ENCODE measurements at places on chromosomes 1 and 21. TPM values are rescaled to one million over a fixed set of nuclear protein-coding genes. Genes with fewer than 3 reads are reported as not detected.

LAD1 gene
- total RNA-seq: 44.2 TPM

CHI3L1 gene
- total RNA-seq: 12.3 TPM

KRTAP21-2 gene
- not detected for total RNA-seq

RHBDL2 gene
- 3.1 TPM for total RNA-seq

HSD11B1 gene
- 21.4 TPM for total RNA-seq

DNA sequence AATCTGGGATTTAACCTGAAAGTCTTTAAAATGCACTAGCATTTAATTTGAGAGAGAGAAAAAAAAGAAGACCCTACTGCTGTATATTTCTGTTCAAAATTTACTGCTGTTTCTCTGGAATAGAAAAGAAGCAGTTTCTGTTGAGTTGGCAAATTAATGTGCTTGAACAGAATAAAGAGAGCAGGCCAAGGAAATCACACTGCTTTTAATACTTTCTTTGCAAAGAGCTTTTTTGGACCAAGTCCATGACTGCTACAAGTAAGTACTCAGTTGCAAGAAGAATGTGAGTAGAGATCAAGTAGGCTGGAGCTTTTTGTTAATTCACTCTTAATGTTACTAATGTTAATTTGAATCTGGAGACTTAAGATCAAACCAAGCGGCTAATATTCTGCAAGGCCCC, 336.2 kb upstream of the SGIP1 start:
- no peak overlapping the region for H3K4me3 ChIP-seq
- DNase-seq: no peak
- no peaks in the 10 kb centered on the region for H3K36me3 ChIP-seq
- no peak overlapping the region for H3K27ac ChIP-seq
- H3K4me1 ChIP-seq: no peaks in the 10 kb centered on the region

- no peak overlapping the region for H3K4me3 ChIP-seq
- H3K36me3 ChIP-seq: no peaks in the 10 kb centered on the region
- H3K4me1 ChIP-seq: no peaks in the 10 kb centered on the region
- H3K27me3 ChIP-seq: no peaks in the 10 kb centered on the region
- no peak for DNase-seq
These were observed 164.0 kb upstream of the VAMP3 start for GRCh38 chr1:7607097-7607496.

DNA sequence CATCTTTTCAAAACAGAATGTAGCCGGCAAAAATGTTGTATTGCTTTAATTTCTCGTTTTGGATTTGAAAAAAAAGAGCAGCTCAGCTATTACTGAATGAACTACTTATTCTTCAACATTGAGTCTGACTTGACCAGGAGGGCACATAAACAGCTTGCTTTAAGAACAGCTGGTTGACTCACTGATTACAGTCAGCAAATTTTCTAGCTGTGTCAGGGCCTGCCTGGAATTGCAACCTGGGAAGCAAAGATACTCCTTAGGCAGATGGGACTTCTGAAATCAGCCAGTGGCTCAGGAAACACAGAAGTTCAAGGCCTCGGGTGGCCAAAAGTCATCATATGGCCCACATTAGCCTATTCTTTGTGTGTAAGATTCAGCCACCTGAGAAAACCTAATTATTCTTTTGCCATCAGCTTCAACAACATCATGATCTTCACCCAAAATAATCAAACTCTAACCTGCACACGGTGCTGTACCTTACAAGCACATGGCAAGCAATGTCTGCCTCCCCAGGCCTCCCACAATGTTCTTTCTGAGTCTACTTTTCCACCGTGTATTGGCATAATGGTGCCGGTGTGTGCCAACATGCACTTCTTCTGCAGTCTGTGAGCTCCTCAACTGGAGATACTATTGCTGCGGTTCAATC, 307.2 kb downstream of the HHIPL2 start:
- H3K27ac ChIP-seq: no peak overlapping the region
- no peaks in the 10 kb centered on the region for H3K27me3 ChIP-seq
- H3K4me1 ChIP-seq: no peaks in the 10 kb centered on the region
- no peaks in the 10 kb centered on the region for H3K36me3 ChIP-seq
- DNase-seq: no peak

DNA sequence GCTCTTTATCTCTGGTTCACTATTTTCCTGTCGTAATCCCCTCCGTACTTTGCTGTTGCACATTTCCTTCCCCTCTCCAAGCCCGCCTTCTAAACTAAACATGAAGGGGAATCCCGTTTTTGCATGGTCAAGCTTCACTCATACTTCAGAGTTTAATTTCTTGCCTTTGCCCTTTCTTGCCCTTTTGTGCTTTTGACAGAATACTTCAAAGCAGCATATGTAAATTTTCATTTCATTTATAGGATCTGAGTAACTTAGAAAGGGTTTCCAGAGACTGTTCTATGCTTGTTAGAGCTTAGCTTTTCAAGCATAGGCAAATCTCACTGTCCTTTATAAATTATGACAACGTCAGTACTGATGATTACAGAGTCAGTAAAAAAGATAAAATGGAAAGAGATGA, 27.7 kb downstream of the SPATA45 start:
- H3K4me1 ChIP-seq: no peaks in the 10 kb centered on the region
- H3K27me3 ChIP-seq: no peaks in the 10 kb centered on the region
- no peak for DNase-seq
- no peaks in the 10 kb centered on the region for H3K36me3 ChIP-seq
- no peak overlapping the region for H3K4me3 ChIP-seq

DNA sequence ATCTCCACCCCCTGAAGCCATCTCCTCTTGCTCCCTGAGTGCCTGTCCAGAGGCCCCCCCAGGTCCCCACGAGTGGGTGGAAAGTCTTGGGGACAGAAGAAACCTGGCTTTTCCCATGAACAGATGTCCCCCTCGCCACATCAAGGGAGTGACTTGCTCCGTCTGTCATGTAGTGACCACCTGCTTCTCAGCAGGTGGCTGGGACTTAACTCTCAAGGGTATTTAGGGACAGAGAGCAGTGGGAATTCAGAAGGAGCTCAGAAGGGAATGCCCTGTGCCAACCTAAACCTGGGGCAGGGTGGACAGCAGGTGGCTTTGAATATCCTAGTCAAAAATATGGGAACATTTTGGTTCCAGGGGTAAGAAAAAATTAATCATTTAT, 139.8 kb downstream of the PRDM16 start:
- H3K36me3 ChIP-seq: no peaks in the 10 kb centered on the region
- no peaks in the 10 kb centered on the region for H3K4me1 ChIP-seq
- DNase-seq: no peak
- H3K27me3 ChIP-seq: no peaks in the 10 kb centered on the region

- no peaks in the 10 kb centered on the region for H3K36me3 ChIP-seq
- DNase-seq: peak; percentile 65
- peak overlapping the region; percentile 96 for H3K27ac ChIP-seq
- H3K4me3 ChIP-seq: peak overlapping the region; percentile 96
These were observed 80.0 kb downstream of the NDUFS5 start for GRCh38 chr1:39105841-39106765.

GRCh38 chr1:231134624-231135023, 27.2 kb upstream of the TRIM67 start:
- no peaks in the 10 kb centered on the region for H3K27me3 ChIP-seq
- H3K4me1 ChIP-seq: no peaks in the 10 kb centered on the region
- H3K36me3 ChIP-seq: no peaks in the 10 kb centered on the region
- no peak overlapping the region for H3K4me3 ChIP-seq

DNA sequence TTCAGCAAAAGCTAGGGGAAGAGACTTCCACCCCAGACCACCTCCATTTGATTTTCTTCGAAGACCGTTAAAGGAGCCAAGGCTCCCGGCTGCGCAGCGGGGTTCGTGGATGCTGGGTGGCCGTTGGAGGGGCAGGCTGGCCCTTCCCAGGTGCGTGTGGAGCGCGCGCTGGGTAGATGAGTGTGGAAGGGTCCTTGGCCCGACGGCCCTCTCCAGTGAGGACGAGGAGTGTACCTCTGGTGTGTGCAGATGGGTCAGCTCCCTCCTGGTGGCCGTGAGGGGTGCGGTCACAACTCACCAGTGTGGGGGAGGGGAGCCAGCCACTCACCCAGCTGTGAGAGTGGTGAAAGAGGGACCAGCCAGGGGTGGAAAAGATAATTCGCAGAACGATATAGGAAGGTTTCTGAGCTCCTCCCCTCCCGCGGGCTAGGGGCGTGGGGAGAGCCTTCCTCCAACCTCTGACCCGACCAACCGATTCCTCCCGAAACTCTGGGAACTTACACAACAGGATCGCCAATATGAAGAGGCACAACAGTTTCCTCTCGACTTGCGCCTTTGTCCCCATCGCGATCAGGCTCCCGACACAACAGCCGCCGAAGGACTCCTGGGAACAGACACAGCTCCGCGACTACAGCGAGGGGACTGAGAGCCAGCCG, at the start of gene F11R:
TSS of gene F11R (minus strand) at position 644 of the 656 bp plus-strand sequence. CDS start at position 565, 79 bp downstream.
- no peaks in the 10 kb centered on the region for H3K27me3 ChIP-seq
- peak; percentile 83 for DNase-seq
- peak within 1 kb of the TSS; percentile 60 for H3K4me3 ChIP-seq

DNA sequence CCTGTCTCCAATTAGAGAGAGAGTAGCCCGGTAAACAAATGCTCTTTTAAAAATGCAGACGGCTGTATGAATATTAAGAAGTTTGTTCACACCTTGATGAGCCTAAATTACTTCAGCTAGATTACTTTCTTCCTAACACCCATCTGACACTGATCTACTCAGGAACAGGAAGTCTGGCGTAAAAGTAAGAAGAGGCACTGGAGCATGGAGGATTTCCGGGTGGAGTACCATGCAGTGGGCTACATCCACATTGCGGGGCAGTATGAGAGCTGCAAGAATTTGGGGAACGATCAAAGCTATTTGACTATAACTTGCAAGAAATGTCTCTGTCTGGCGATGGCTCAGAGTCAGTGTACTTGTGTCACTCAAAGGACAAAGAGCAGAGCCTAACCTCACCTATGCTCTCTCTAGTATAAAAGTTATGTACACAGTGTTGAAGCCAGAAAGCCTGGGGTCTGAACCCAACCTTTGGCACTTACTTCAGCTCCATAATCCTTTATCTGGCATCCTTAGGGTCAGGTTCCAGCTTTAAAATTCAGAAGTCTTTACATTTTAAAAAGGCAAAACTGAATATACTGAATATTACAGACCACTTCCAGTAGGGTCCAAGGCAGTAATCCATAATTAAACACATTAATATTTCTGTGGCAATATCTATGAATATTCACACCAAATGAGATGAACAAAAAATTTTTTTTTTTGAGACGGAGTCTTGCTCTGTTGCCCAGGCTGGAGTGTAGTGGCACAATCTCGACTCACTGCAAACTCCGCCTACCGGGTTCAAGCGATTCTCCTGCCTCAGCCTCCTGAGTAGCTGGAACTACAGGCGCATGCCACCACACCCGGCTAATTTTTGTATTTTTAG, 7.9 kb upstream of the GNPAT start:
- H3K27me3 ChIP-seq: no peaks in the 10 kb centered on the region
- H3K4me1 ChIP-seq: no peaks in the 10 kb centered on the region
- no peaks in the 10 kb centered on the region for H3K36me3 ChIP-seq
- no peak for DNase-seq
- H3K4me3 ChIP-seq: no peak overlapping the region

- H3K36me3 ChIP-seq: peaks cover 61% of the 10 kb centered on the region
- H3K4me3 ChIP-seq: peak overlapping the region; percentile 15
- no peaks in the 10 kb centered on the region for H3K27me3 ChIP-seq
- H3K4me1 ChIP-seq: no peaks in the 10 kb centered on the region
These were observed 65.1 kb downstream of the PIK3CD start for GRCh38 chr1:9716404-9717192.

GRCh38 chr21:45698493-45699184, 55.1 kb downstream of the PCBP3 start:
- no peak overlapping the region for H3K4me3 ChIP-seq
- H3K4me1 ChIP-seq: no peaks in the 10 kb centered on the region

DNA sequence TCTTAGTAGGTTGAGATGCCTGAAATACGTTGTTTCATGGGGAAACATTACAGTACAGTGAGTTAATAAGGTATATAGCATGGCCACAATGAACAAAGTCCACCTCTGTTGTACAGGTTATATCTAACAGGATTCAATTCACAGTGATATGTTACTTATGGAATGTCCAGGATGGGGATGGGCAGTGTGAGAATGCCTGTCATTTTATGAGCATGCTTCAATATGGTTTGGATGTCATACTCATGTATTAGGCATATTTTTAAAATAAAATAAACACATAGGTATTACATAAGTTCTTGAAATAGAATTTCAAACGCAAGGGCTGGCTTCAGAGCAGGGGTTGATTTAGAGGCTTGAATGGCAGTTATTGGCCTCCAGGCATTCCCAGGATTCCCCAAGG, 6.1 kb upstream of the PHLDA3 start:
- peaks cover 8% of the 10 kb centered on the region for H3K4me1 ChIP-seq
- no peak for DNase-seq
- H3K36me3 ChIP-seq: no peaks in the 10 kb centered on the region
- H3K27me3 ChIP-seq: no peaks in the 10 kb centered on the region

- H3K27ac ChIP-seq: no peak overlapping the region
- H3K4me1 ChIP-seq: peaks cover 9% of the 10 kb centered on the region
- DNase-seq: no peak
- H3K27me3 ChIP-seq: no peaks in the 10 kb centered on the region
These were observed 26.4 kb downstream of the KRTAP10-1 start for GRCh38 chr21:44513389-44514217.

DNA sequence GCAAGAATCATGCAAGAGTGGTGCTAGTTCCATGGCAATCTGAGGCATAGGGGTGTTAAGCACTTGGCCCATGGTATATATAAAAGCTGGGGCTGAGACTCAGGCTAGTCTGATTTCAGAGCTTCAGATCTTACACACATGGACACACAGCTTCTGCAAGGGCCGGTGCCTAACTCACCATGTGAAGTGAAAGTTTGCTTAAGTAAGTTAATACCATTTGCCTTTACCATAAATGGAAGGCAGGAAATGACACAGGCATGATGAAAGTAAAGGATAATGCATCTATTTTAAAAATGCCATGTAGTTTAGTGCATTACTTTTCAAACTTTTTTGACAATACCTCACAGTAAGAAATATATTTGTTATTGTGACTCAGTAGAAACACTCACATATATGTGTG, 122.6 kb downstream of the KCNJ6 start:
- H3K27ac ChIP-seq: no peak overlapping the region
- no peaks in the 10 kb centered on the region for H3K4me1 ChIP-seq
- no peaks in the 10 kb centered on the region for H3K36me3 ChIP-seq

DNA sequence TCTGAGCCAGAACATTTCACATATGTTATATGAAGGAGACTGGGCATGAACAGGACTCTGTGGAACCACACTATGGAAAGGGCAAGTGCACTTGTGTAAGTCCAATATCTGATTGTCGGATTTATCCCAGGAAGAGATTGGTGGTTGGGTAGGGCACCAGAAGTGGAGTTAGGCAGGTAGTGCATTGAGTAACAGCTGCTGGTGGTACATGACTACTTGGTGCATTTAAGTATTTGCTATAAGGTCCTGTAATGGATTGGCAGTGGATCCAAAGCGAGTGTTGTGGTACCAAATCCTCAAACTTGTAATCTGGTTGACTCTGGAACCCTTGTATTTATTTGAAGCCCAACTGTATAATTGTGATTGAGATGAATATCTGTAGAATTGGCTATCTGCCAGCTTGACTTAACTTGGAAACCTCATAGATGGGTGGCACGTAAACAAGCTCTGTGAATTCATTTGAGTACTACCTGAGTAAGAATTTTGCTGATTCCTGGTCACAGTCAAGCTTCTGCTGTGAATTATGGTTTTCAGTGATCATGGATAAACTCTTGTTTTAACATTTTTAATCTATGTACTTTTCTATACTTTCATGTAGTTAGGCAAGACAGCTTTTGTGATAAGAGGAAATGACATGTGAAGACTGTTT, 21.1 kb downstream of the UBAP2L start:
- H3K27ac ChIP-seq: no peak overlapping the region
- DNase-seq: no peak
- peaks cover 81% of the 10 kb centered on the region for H3K36me3 ChIP-seq
- no peaks in the 10 kb centered on the region for H3K4me1 ChIP-seq

GRCh38 chr1:154256686-154257085, 15.7 kb upstream of the HAX1 start:
- H3K36me3 ChIP-seq: peaks cover 99% of the 10 kb centered on the region
- H3K27ac ChIP-seq: no peak overlapping the region
